Stimulated activated CD4-positive, alpha-beta T cell treated with anti-CD3 and anti-CD28 coated beads, Interleukin-1b, Interleukin-23, amount 100 ng/mL, for 4 hours (primary cell): ENCODE measurements at places on chromosomes 16 and 17.

DNA sequence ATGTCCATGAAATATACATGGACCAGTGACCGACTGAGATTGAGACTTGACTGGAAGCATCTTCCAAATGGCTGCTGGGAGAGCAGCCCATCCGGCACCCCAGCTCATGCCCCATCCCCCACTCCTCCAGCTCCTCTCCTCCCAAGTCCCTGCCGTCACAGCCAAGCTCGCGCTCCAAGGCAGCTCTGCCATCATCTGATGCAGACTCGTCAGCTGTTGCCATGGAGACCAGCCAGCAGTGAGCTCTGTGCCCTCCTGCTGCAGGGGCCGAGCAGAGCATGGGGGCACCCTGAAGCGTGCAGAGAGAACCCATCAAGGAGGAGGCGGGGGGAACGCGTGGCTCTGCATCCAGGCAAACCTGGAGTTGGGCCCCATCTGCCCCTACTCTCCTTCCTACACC, 74.5 kb upstream of the TNRC6C start:
- no peak for DNase-seq

DNA sequence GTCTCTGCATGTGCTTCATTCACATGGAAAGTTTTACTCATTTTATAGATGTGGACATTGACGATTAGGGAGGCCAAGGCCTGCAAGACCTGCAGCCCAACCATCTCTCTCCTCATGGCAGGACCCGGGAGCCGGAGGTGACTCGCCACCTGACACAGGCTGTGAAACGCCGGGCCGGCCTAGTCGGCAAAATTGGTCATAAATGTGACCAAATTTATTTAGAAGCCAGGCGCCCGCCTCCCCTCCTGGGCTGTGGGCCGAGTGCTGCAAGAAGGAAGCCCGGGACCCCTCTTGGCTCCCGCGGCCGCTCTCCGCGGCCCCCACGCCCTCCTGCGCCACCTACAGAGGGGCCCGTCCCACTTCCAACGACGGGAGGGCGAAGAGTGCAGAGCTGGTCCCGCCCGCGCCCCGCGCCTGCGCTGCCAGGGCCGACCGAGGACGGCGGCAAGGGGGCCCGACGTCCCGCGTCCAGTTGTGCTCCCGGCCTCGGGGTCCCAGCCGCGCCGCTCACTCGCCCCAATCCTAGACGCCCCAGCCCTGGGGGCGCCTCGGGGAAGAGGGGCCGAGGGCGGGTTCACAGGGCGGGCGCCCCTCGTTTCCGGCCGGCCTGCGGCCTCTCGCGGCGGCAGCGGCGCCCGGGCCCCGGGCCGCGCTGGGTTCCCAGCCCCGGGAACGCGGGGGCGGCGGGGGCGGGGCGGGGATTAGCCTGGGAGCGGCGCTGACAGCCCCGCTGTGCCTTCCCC, 47.5 kb downstream of the WNT3 start:
- no peak for DNase-seq

- no peak for DNase-seq
These were observed 37.2 kb upstream of the HOXB9 start for GRCh38 chr17:48663134-48663924.

DNA sequence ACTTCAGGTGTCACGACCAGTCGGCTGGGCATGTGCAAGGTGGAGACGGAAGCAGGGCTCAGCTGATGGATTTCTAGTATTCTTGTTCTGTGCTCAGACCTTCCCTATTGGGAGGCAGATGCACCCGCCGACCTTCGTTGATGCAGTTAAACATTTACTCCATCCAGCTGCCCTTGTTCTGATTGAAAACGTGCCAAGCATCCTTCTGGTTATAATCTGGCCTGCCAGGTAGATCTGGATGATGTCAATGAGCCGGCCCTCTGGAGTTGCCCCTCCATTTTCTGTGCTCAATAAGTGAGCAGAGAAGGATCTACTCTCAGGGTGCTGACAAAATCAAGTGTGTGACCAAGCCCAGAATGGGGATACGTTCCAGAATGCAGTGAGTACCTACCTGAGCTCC, 38.3 kb downstream of the CCDC182 start:
- no peak for DNase-seq

- no peak for DNase-seq
These were observed 5.1 kb downstream of the CLCN7 start for GRCh38 chr16:1469693-1470201.

DNA sequence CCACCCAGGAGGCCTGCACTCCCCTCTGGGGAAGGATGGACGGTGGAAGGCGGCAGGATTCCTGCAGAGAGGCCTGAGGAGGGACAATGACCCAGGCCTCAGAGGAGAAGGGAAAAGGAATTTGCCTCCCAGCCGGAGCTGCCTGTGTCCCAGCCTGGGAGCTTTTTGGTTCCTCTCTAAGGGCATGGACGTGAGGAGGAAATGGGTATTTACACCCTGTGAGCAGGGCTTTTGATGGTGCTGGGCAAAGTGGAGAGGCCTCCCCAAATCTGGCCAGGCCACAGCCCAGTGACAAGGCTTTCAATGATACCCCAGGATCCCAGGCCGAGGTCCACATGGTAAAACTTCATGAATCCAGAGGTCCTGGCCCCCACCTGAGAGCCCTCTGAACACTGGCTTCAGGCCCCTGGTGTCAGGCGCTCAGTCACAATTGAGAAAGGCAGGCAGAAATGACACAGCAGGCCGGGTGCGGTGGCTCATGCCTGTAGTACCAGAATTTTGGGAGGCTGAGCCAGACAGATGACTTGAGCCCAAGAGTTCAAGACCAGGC, 56.0 kb upstream of the DOC2B start:
- no peak for DNase-seq

DNA sequence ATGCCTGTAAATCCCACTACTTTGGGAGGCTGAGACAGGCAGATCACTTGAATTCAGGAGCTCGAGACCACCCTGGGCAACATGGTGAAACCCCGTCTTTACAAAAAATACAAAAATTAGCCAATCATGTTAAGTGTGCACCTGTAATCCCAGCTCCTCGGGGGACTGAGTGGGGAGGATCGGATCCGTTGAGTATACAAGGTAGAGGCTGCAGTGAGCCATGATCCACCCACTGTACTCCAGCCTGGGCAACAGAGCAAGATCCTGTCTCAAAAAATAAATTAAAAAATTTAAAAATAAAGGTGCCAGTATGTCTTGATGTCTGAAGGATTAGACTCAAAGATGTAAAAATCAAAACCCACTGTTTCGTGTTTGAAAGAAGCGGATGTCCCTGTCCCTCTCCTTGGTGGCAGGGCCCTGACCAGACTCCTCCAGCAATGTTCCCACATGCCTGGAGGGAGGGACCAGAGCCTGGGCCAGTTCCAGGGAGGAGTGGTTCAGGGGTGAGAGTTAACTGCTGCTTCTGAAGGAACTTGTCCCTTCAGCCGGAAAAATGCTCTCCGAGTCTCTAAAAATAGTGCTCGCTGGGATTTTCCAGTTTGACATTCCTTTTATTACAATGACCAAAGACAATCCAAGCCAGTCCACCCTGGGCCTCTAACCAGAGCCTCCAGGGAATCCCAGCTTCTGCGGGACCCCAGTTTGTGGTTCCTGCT, 9.4 kb upstream of the CMTM4 start:
- DNase-seq: no peak

DNA sequence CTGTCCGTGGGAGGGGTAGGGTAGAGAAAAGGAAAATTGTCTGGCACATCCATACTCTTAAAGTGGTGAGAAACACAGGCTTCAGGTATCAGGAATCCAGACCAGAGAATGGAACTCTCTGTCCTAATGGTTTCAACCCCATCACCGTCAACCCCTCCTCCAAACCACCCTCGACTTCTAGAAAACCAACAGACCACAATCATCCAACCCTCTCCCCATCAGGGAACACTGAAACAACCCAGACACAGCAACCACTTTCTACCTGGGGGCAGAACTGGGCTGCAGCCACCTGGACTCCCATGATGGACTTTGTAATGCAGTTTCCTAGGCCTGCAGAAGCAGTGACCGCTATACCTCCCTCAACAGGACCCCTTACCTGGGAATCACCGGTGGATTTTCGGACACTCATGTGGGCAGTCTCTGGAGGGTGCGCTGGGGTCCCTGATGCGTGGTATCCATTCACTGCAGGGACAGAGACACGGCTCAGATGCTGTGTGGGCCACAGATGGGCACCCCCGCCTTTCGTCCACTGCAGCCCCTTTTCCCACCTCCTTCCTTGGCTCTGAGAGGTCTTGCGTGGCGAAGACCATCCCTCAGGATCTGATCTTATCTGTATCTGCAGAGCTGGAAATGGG, 64.3 kb upstream of the RCVRN start:
- DNase-seq: no peak

- no peak for DNase-seq
These were observed 108.4 kb downstream of the OR1D5 start for GRCh38 chr17:2954898-2955445.
